LNCaP clone FGC (cell line): ENCODE measurements at places on chromosomes 7 and 10.

DNA sequence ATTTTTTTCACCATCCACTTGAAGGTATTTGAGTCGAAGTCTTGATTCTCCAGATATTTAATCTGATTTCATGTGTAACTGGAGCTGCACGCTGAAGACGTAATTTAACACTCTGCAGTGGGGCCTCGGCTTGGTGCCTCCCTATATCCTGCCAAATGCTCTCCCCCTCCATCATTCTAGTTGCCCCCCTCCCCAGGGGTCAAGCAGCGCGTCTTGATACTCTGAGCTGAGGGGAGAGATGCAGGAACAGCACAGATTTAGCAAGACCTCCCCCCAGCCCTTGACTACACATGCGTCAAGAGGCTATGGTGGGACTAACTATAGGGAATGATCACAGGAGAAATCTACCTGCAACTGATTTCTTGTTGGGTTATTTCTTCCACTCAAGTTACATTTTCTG lies 85.8 kb downstream of the PRPF18 start:
- no peak for DNase-seq

DNA sequence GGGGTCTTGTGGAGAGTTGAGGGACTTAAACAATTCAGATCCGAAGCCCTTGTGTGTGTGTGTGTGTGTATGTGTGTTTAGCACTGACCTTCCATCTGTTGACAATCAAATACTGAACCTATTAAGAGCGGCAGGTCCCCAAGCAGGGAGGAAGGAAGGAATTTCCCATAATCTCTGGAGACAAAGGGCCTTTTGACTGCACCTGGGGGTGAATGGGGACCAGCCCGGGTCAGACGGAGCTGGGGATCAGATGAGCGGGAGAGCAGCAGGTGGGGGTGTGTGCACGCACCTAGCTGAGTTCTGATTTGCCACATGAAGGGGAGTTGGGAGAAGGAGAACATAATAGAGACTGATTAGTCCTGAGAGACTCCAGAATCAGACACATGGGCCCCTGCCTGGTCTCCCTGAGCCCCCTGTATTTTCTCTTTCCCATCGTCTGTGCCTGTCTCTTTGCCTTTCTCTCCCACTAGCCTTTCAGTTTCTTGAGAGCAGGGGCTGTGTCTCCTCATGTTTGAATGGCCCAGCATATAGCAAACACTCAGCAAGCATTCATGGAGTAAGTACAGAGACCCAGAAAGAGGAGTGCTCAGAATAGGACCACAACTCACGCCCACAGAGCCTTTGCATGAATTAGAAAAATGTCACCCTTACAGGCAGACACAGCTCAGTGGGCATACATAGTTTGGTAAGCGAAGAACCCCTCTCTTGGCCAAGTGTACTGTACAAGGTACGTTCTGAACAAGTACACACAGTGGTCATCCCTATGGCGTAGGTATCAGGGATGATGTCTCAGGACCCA lies 288.3 kb upstream of the HABP2 start:
- DNase-seq, result no peak

- DNase-seq, result no peak
These were observed 2.5 kb downstream of the PSAP start for GRCh38 chr10:71848325-71849275.

DNA sequence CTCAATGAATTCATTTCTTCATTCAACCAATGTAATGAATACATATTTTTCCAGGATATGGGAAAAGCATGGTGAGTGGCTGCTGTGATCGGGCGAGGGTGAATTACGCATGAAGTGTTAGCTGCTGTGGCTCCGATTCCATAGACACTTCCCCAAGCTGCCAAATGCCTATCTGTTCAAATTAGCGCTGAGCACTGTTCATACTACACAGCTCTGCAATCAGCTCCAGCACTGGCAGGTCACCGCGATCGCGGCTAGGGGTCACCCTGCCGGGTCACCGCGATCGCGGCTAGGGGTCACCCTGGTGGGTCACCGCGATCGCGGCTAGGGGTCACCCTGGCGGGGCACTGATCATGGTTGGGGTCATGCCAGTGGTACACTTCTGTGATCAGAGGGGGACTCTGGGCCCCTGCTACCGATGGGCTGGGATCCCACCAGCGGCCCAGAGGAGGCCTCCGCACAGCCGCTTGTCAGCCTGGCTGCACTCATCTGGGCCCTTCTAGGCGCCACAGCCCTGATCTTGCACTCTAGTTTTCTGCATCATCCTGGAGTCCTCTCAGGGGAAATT lies 49.3 kb downstream of the JAKMIP3 start:
- DNase-seq, result no peak

DNA sequence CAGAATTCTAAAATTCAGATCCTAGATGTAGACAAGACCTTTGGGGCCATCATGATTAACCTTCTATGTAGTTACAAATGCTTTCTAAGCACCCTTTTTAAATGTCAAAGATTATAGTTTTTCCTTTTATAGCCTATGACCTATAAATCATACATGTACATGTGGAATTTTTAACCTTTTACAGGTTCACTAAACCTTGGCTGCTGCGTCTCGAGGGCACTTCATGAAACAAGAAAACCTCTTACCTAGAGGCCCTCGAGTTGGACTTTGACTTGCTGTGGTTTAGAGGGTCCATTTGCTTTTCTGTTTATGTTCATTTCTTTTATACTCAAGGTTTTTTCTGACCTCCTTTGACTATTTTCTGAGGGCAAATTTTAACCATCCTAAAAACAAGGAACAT lies 302.2 kb downstream of the CSTF2T start:
- DNase-seq, result no peak
